ENCODE measurements at places on chromosomes 2 and 18. TPM values are rescaled to one million over a fixed set of nuclear protein-coding genes. Genes with fewer than 3 reads are reported as not detected.
A peak's percentile ranks its signal among the peaks of the same experiment; 100 is the strongest.

SP5 gene
- not detected for total RNA-seq

RTP5 gene
- 0.08 TPM for total RNA-seq

DNA sequence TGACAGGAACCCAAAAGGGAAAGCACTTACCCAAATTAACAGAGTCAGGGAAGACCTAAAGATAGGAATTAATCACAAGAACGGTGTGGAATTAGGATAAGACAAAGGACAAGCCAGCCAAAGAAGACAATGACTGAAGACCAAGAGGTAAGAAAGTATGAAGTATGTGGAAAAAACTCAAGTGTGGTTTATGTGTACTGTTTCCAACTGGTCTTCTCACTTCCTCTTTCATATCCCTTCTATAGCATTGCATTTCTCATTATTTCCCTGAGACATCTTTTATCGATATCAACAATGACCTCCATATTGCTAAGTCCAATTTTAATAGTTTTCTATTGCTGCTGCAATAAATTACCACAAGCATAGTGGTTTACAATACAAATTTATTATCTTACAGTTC is 313.5 kb upstream of the SLC39A10 start:
- no peak for DNase-seq

DNA sequence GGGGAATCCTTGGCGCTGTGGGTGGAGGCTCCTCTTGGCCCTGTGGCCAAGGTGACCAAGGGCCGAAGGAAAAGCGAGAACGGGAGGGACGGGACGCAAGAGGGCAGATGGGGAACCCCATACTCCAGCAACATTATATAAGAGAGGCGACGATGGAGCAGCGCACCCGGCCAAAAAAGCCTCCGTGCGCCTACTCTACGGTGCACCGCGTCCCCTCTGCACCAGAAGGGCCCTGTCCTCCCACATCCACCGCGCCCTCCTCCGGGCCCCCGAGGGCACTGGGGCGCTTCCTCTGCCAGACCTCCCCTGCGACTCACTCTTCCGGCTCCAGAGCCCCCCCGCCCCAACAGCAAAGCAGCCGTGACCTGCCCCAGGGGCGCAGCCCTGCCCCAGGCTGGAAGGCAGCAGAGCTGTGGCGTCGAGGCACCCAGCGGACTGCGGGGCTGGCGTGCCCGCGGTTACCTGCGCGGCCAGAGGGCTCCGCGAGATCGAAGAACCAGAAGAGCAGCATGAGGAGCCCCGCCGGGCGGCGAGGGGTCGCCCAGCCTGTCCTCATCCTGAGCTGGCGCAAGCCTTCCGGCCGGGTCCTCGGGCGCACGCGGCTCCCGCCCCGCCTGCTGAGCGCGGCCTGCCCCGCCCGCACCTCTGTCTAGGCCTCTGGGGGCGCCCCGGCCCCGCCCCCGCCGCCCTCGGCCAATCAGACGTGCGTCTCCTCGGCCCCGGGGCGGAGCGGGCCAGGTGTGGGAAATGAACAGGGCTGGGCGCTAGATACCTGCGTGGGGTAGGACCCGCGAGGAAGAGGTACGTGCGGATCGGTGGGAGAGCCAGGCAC is 106.3 kb upstream of the CD302 start:
- DNase-seq: no peak

DNA sequence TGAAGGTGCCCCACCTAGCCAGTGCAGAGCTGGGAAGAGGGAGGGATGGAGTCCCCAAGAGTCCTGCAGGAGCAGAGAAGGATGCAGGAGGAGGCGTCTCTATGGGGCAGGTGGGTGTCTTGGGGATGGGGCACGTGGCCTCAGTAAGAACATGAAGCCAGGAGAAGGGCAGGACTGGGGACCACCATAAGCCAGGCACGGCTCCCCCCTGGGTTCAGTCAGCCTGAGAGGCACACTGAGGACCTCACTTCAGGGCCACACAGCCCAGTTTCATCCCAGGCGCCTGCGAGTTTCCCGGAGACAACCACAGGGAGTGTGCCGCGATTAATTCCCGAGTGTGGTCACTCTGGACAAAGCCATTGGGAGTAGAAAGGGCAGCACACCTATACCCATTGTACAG is 120.3 kb downstream of the GYPC start:
- DNase-seq: no peak

DNA sequence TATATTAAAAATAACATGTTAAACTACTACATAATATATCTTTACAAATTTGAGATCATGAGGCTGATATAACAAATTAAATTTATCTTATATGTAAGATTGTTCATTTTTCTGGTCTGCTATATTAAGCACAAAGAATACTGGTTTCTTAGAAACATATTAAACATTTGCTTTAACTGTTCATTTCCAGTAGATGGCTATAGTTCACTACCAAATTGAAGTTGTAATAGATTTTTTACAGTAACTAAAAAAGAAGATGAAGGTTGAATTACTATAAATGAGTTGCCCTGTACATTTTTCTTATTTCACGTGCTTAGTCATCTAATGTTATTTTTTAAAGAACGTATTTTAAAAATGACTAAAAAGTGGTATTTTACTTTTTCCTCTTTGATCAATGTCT is 57.0 kb downstream of the ZNF407 start:
- DNase-seq: peak; percentile 24

Measured in myocyte (in vitro differentiated cells).